Stimulated activated CD4-positive, alpha-beta T cell treated with anti-CD3 and anti-CD28 coated beads, Interleukin-1b, Interleukin-23, amount 100 ng/mL, for 1 hour (primary cell): ENCODE measurements at places on chromosomes 12 and 14.

DNA sequence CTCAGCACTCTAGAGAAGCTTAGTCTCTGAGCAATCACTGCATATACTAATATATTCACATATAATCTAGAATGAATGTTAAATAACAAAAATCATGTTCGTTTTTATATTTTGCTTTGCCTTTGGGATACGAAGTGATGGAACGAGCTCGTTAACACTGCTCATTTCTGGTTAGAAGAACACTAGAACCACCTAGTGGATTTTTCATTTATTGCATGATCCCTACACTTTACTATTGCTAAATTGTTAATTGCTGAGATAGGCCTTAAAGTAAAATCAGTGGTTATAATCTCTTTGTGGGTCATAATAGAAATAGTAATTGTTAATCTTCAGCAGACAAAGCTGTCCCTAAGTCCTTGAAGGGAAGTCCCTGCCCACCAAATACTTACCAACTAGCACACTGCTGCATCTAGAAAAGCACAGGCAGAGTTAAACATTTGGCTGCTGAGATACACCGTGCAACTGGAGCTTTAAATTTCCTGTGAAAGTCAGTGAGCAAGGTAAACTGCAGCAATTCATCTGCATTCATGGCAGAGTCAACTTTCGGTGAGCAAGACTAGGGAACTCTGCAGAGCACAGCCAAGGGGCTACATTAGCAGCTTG is 353.7 kb downstream of the APAF1 start:
- no peak for DNase-seq

DNA sequence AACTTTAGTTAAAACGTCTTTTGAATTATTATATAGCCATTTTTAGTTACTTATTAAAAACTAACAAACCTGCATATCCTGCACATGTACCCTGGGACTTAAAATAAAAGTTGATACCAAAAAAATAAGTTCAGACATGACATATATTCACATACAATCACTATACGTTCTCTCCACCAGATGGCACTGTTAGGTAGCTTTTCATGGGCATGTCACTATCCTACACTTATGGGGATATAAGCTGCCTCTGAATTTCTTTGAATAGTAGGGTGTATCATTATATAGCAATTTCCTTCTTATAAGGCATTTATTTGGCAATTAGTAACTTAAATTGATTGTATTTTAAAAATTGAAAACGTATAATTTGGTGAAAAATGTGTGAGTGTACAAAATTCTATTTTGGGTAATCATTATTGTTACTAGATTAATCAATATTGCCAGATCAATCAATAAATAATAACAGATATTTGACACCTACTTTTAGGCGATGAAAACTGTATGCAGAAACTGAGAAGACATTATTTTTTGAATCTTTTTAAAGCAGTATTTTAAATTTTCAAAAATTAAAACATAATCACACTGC is 31.8 kb upstream of the OR10A7 start:
- DNase-seq: no peak

DNA sequence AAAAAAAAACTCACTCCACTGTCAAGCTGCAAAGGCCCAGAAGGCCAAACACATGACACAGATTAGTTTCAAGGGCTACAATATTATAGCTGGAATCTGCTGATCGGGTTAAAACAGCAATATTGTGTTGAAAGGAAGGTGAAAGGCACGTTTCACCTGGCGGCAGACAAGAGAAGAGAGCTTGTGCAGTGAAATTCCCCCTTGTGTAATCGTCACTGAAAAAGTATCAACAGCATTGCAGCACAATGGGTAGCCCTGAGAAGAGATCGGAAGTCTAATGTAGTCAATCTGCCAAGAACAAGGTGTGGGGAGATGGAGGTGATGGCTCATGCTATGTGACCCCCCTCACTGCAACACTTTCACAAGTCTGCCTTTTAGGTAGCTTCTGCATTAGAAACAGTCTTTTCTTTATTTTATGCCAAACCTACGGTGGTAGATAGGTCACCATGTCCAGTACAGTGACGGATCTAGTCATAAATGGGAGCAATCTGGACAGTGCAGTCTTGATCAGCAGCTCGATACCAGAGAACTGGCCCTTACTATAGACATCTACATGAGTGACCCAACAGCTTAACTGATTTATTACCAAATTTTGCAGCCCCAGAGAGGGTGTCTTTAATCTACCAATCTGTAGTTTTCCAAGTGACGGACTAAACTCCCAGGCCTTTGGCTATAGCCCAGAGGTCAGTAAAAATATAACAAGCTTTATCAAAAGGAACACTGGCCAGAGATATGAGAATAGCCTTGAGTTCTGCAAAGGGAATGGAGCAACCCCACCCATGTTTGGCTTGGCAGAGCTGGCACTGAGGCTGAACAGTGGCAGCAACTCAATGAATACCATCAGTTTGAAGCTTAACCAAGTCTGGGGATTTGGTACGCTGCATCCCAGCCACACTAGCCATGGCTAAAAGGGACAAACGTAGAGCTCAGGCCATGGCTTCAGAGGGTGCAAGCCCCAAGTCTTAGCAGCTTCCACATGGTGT is 35.4 kb downstream of the SPTSSA start:
- DNase-seq: no peak

DNA sequence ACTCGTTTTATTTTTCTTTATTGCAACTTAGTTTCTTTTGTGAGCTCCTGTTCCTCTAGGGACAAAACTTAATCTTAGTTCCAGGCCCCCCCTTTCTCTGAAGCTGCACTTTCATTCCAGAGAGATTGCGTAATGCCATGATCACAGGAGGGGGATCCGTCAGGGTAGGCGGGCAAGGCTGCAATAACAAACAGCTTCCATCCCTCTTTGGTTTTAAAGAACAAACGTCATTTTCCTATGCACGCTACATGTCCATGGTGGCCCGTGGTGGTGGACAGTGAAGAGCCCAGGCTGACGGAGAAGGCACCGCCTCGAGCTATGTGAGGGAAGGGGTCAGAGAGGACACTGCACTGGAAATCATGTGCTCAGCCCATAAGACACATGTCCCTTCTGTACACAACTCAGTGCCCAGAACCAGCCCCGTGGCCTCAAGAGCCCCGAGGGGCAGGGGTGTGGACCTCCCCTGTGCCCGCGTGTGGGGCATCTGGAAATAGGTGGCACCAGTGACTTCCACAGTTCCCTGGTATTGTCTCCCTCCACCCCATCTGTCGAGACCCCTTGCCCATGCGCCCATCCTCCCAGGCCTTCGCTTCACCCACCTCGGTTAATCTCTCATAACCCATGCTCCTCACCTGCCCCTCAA is 161.4 kb downstream of the ADGRD1 start:
- DNase-seq: no peak

DNA sequence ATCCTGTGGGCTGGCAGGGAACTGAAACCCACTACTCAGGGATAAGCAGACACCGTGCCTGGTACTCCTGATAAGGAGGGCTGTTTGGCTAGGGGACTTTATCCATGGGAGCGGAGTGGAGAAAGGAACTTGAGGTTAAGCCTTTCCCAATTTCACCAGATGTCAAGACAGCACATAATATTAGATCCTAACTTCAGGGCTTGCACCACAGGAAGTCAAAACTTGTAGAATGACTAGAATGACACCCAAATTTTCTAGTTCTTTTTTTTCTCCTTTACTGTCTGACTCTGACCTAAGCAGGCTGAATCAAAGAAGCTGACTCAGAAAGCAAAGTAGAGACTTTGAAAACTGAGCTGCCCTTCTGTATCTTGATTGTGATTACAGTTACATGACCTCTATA is 7.1 kb upstream of the CGRRF1 start:
- DNase-seq: no peak

GRCh38 chr12:115149685-115150378 is 465.9 kb upstream of the TBX3 start:
- no peak for DNase-seq

- no peak for DNase-seq
Measured at GRCh38 chr12:31316891-31317290, 9.1 kb downstream of the SINHCAF start.

- no peak for DNase-seq
Measured at GRCh38 chr14:92109490-92109889, 3.1 kb upstream of the ATXN3 start.

DNA sequence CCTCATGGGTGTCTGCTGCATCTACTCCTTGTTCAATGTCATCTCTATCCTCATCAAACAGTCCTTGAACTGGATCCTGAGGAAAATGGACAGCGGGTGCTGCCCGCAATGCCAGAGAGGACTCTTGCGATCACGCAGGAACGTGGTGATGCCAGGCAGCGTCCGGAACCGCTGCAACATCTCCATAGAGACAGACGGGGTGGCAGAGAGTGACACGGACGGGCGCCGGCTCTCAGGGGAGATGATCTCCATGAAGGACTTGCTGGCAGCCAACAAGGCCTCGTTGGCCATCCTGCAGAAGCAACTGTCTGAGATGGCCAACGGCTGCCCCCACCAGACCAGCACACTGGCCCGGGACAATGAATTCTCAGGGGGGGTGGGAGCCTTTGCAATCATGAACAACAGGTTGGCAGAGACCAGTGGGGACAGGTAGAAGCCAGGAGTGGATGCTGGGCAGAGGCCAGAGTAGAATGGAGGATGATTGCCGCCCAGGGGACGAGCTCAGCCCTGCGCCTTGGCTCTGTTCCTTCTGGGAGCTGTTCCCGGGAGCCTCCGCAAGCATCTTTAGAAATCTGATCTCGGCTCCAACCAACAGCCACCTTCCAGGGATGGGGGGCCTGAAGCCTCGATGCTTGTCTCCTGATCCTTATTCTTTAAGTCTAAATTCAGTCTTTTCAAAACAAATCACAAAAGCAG is 71.6 kb upstream of the PSMC1 start:
- DNase-seq: no peak

DNA sequence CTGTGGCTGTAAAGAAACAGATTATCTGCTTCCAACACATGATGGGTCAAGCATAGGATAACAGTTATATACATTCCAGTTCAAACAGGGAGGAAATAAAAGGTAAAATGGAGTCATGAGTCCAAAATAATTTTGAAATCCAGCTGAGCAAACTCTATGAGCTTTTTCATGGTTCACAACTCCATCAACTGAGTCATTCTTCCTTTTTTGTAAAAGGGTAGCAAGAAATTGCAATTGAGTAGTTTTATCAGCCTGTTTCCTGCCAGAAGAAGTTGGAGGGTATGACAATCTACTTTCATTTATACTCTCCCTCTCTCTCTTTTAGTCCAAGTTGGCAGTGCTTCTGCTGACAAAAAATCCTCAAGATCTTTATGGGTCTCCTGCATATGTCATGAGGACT is 95.6 kb downstream of the CPNE8 start:
- DNase-seq: no peak

GRCh38 chr12:48279101-48279500 is 71.6 kb downstream of the ZNF641 start:
- DNase-seq: no peak

DNA sequence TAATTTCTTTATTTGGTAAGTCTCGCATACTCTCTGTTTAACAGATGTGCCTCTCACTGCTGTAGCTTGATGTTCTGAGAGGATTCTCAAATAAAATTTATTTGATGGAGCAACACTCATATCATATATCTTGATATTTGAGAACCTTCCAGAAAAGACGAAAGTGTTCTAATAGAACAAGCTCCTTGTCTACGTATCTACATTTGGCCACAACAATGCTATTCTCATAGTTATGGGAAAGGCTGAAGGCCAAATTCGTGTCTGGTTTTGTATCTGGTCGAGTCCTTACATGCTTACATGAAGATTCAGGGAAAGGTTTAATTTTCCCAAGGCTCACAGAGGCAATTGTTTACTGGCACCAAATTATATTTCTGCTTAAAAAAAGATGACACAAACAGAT is 186.7 kb upstream of the SLC38A2 start:
- DNase-seq: no peak

DNA sequence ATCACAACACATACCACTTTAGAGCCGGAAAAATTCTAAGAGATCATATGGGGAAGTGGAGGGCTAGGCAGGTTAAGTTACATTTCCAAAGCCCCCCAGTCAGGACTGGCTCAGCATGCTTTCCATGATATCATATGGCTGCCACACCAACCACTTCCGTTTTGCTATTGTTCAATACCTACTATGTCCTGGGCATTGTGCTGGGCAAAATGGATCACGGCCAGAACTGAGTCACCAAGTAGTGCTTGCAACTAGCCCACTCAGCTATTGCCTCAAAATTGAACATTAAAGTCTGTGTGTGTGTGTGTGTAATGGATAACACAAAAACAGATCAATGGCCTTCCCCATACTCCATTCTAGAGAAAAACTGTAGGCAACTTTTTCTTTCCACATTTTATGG is 22.7 kb downstream of the WIF1 start:
- no peak for DNase-seq

- DNase-seq: no peak
Measured at GRCh38 chr12:45432710-45433109, 216.8 kb downstream of the ANO6 start.

DNA sequence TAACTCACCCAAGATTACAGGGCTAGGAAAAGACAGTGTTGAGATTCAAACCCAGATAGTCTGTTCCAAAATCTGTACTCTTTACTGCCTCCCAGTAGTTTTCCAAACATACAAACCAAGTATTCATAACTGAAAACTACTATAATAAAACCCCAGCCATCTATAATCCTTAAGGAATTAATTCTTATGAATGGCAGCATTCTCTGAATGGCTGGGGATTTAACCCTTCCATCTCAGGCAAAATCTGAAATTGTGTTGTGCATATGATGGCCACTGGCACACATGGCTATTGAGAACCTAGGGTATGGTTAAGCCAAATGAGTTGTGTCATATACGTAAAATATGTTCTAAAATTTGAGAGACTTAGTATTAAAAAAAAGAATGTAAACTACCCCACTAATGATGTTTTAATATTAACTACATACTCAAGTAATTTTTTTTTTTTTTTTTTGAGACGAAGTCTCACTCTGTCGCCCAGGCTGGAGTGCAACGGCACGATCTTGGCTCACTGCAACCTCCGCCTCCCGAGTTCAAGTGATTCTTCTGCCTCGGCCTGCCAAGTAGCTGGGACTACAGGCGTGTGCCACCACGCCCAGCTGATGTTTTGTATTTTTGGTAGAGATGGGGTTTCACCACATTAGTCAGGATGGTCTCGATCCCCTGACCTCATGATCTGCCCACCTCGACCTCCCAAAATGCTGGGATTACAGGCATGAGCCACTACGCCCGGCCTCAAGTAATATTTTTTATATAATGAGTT is 16.7 kb downstream of the PPP1R13B start:
- DNase-seq: no peak

GRCh38 chr14:95323361-95323760 is 3.7 kb upstream of the CLMN start:
- no peak for DNase-seq

- no peak for DNase-seq
Measured at GRCh38 chr14:74501135-74501614, 7.6 kb downstream of the ISCA2 start.

DNA sequence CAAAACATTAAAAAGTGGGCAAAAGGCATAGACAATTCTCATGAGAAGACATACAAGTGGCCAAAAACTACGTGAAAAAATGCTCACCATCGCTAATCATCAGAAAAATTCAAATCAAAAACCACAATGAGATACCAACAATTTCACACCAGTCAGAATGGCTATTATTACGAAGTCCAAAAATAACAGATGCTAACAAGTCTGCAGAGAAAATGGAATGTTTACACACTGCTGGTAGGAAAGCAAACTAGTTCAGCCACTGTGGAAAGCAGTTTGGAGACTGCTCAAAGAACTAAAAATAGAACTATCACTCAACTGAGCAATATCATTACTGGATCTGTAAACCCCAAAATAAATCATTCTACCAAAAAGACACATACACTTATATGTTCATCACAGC is 76.2 kb downstream of the PRKD1 start:
- no peak for DNase-seq

- DNase-seq: no peak
Measured at GRCh38 chr12:130988751-130989150, 35.0 kb downstream of the ADGRD1 start.
